ENCODE measurements at places on chromosomes 7 and 10.

DNA sequence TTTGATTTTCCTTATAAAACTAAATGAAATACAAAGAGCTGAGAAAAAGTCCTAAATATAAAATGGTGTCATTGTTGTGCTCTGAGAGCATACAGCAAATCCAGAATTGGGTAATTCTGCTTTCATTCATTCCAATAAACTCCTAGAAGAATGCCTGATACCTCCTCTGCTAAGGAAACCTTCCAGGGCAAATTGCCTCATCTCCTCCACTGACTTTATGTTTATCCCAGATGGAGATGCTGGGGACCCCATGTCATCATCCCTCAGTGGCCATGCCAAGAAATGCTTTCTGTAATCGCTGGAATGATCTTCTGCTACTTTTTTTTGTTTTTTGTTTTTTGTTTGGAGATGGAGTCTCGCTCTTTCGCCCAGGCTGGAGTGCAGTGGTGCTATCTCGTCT, 119.3 kb upstream of the PRKCQ start:
- no peak for DNase-seq

- DNase-seq = no peak
Measured at GRCh38 chr7:1534330-1535099, 4.0 kb downstream of the MAFK start.

DNA sequence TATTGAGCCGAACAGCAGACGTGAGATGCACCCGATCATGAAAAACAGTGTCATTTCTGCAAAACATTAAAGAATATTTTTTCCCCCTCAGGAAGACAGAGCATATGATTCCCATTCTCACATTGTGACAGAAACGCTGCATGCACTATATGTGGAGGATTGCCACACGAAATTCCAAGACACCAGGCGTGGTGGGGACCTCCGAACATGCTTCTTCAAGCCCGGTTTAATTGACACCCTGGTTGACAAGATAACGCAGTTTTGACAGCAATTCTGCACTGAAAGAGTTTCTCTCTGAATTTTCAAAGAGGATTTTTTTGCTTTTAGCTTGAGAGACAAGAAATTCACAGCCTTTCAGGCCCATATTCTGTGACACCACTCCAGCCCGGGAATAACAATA, 442.8 kb upstream of the NRP1 start:
- no peak for DNase-seq

DNA sequence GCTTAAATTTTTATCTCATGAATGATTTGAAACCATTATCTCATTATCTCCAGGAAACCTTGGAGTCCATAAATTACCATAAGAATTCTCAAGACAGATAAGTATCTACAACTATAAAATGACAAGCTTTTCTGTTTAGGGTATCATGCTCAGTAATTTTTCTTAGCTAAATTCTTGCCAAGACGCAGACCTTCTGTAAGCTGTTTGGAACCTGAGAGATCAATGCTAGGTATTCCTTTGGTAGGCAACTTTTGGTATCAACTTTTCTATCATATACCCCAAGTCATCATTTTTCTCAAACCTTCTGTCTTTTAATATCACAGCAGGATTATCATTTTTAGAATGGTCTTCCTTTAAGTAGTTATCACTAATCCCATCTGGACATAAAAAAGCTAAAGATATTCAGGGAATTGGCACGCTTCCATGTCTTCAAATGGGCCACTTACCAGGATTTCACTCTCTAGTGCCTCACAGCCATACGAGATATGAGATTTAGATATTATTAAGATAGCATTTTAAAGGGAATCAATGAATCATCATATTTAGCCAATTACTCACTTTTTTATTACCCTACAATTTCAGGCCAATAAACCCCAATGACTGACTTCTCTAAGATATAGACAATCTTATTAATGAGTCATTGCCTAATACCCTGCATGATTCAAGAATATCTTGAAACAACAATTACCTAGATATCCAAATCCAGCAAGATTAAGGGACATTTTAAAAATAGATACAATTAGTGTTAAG, 544.1 kb downstream of the HTR7 start:
- DNase-seq = no peak

GRCh38 chr7:44057181-44057848, 8.1 kb downstream of the PGAM2 start:
- DNase-seq = no peak

GRCh38 chr7:32941181-32941580, 16.1 kb upstream of the FKBP9 start:
- DNase-seq = no peak

DNA sequence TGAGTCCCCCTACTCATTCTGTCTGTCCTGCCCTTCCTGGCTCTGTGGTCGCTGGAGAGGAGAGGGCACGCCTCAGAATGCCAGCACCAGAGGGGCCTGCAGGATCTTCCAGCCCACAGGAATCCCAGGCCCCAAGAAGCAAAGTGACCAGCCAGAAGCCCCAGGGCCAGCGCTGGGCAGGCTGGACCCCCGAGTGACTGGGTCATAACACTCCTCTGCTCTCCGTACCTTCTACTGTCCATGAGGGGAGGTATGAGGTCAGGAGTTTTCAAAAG, 102.6 kb upstream of the GPR26 start:
- no peak for DNase-seq

- no peak for DNase-seq
Measured at GRCh38 chr10:116526219-116526618, 19.5 kb upstream of the PNLIP start.

DNA sequence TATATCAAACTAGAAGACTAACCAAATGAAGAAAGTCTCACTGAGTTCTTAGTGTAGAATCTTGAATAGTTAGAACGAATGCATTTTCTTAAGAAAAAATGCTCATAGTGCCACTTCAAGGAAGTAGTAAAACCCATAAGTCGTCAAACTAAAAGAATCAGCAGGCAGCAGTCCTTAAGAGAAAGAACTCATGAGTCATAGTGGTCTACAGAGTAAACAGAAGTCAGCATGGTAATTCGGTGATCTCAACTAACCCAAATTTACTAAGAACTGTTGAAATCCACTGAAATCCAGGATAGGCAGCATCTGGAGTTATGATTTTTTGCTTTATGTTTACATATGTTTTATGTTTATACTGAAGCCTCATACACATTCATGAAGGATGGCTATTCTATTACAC, 256.2 kb downstream of the LHFPL3 start:
- peak; percentile 42 for DNase-seq

GRCh38 chr7:91239171-91239604, 25.0 kb upstream of the FZD1 start:
- DNase-seq = peak; percentile 99

GRCh38 chr7:102253973-102254370, 32.7 kb upstream of the SH2B2 start:
- DNase-seq = no peak

DNA sequence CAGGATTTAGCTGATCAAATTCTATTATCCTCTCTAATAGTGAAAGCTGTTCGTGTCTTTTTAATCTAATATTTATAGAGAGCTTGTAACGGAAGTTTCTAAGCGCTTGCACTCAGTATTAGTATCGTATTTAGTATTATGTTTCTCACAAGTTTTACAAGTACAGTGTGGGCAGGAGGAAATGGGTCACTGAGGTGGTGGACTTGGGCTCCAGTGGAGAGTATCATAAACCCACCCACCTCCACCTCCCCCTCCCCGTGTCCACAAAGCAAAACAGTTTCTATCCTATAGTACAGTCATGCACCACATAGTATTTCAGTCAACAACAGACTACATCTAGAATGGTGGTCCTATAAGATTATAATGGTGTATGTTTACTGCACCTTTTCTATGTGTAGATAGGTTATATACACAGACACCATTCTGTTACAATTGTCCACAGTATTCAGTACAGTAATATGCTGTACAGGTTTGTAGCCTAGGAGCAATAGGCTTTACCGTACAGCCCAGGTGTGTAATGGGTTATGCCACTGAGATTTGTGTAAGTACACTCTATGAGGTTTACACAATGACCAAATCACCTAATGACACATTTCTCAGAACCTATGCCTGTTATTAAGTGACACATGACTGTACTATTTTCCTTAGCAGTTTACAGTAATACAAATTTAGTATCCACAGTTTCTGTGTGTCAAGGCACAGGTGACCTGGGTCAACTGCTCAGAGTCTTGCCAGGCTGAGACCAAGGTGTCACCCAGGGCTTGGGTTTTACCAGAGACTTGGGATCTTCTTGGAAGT, 1021.3 kb upstream of the C7orf33 start:
- no peak for DNase-seq

GRCh38 chr7:139943401-139943800, 114.3 kb downstream of the TBXAS1 start:
- DNase-seq = no peak

DNA sequence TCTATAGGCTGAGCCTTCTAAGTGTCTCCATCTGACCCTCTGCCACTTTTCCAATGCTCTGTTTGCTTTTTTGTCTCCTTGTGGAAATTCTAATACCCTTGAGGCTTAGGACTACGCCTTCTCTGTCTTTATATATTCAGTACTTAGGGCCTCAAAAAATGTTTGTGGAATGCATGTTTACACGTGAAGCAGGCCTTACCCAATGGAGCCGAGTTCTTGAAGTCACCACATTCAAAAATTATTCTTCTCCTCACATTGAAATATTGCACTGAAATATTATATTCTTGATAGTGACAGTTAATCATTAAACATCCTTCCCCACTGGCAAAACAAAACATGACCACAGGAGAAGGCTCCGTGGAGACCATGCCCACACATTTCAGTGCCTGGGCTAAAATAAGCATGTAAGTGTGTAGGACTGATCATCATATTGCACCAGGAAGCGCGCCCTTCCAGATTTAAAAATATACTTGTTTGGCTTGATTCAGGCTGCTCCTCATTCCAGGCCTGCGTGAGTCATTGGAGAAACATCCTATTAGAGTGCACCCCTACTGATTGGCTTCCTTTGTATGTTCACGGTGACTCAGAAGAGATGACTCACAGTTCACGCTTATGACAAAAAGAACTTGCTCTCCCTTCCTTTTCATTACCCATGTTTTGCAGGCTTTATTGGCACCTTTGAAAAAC, 307.4 kb upstream of the AOAH start:
- peak; percentile 100 for DNase-seq

GRCh38 chr7:13231216-13231615, 543.8 kb downstream of the ARL4A start:
- DNase-seq = no peak

DNA sequence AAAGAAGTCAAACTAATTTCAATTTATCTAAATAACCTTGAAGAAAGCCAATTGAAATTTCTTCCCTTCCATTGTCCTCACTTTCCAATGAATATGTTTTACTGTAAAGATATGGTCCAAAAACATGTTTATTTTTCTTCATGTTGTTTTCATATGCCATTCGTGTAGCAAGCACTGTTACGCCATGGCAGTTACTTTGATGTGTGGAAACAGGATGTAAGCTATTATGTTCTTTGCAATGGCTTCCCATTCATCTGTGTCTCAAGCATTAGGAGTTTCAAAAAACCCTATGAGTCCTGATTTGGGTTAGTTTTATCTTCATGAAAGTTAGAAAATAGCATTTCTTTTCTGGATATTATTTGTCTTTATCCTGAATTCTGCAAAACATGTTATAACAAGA, 31.0 kb downstream of the GPR141 start:
- no peak for DNase-seq

DNA sequence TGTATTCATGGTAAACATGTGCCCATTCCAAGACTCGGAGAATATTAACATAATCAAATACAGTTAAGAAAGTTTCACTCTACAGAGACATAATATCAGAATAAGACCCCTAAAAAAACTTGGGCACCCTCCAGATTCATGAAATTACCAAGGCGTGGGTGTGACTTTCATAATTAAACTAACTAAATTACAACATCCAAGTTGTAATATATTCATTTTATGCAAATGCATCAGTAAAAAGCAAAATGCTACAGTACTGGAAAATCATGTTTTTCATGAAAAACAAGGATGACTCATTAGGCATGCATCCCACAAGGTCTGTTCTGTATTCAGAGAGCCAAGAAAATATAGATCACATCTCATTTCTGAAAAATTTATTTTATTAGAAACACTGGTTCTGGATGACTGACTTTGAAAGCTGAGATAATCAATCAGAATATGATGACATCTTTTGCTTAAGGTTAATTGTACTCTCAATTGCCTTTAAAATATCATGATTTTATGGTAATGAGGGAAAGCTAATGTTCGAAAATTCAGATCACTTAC, 248.8 kb upstream of the SMIM30 start:
- DNase-seq = no peak

DNA sequence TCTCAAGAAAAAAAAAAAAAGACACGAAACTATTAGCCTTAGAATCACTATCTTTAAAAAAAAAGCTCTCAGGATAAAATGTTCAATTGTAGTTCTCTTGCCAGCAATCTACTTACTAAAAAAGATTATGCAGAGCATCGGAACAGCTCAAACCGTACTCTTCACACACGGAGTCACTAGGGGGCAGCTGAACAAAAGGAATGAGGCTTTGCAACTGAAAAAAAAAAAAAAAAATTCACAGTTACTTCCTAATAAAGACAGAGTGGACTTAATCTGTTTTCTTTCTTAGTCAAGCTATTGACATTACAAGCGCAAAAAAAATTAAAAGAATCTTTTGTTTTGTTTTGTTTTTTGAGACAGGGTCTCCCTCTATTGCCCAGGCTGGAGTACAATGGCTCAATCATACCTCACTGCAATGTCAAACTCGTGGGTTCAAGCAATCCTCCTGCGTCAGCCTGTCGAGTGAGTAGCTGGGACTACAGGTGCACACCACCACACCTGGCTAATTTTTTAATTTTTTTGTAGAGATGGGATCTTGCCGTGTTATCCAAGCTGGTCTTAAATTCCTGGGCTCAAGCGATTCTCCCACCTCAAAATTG, 11.5 kb downstream of the PMS2 start:
- DNase-seq = peak; percentile 74

DNA sequence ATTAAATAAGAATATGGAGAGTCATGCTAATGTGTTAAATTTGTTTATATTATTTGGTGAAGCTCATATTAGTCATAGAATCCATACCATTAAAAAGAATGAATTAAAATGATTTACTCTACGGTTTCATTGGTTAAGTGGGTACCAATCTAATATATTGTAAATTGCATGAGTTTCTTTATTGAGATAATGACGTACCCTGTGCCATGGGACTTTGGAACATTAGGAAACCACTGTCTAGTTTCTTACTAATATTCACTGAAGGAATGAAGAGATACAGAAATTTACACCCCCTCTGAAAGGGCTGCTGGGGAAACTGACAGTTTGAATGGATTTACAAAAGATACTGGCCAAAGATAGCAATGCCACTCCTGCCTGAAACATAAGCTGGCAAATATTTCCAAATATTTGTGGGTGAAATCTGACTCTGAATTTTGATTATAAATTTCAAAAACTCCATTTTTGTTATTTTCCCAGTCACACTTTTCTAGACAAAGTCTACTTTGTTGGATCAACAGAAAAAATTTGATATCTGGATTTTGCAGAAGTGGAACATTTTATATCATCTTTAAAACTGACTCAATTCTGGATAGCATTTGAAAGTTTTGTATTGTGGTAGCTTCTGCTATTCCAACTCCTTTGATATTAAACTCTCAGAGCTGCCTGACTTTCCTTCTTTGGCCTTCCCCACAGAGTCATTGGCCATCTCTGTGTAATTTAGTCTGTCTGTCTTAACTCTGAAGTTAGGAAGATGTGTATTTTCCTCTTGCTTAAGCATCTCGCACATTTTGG, 22.3 kb downstream of the MDFIC start:
- DNase-seq = no peak

Data from SW480 (cell line).